ENCODE measurements at places on chromosomes 2 and 18.

DNA sequence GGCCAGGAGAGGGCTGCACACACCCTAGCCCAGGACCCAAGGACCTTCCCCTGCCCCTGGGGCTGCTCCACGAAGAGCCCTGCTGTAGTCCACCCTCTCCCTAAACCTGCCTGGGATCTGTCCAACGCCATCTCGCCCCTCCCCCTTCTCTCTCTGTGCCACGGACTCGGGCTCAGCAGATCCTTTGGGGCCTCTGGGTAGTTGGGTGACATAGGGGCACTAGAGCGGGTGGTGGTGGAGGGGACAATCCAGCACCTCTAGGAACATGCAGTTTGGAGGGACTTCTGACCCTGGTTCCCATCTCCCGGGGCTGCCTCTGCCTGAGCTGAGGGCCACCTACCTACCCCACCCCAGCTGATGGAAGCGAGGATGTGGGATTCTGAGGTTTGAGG lies 7.3 kb upstream of the CRYBA2 start:
- no peak for DNase-seq

DNA sequence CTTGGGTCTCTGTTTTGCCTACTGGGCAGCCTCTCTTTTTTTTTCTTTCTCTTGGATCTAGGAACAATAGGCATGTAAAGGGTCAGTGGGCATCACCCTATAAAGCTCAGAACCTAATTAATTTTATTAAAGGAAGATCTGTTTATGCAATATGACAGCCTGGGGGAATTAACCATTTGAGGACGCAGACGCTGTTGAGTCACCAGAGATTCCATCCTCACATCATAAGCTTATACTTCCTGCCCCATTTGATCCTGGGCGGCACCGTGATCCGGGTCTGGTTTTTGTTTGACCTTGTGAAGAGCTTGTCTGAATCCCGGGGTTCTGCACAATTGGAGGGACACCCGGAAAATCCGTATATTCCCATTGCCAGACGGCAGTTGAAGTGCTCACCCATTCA lies 16.8 kb upstream of the BCL11A start:
- DNase-seq, result no peak

- DNase-seq, result no peak
Observed at GRCh38 chr2:112493858-112494648, 12.1 kb downstream of the TTL start.

- no peak for DNase-seq
Observed at GRCh38 chr18:69626643-69627242, 226.1 kb downstream of the DOK6 start.

DNA sequence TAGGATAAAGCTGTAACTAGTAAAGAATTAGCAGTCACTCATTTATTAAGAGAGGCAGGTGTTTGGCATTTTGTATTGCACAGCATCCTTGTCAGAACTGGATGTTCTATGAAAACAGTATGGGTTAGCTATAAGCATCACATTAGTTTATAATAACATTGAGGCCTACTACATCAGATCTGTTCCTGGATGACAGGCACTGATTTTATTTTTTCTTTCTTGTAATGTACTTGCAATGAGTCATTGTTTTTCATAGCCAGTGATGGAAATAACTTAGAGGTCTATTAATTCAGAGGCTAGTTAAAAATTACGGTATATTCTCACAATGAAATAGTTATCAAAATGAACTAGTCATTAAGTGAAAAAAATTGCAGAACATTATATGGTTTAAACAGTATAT lies 13.0 kb upstream of the RMDN2 start:
- no peak for DNase-seq

Measured in type B pancreatic cell (in vitro differentiated cells).